Activated naive CD4-positive, alpha-beta T cell treated with anti-CD3 and anti-CD28 coated beads, Interleukin-2, amount 10 ng/mL, durations not matched to agents 7 days and 5 days (primary cell): ENCODE measurements at places on chromosomes 2 and 18.
A peak's percentile ranks its signal among the peaks of the same experiment; 100 is the strongest.

DNA sequence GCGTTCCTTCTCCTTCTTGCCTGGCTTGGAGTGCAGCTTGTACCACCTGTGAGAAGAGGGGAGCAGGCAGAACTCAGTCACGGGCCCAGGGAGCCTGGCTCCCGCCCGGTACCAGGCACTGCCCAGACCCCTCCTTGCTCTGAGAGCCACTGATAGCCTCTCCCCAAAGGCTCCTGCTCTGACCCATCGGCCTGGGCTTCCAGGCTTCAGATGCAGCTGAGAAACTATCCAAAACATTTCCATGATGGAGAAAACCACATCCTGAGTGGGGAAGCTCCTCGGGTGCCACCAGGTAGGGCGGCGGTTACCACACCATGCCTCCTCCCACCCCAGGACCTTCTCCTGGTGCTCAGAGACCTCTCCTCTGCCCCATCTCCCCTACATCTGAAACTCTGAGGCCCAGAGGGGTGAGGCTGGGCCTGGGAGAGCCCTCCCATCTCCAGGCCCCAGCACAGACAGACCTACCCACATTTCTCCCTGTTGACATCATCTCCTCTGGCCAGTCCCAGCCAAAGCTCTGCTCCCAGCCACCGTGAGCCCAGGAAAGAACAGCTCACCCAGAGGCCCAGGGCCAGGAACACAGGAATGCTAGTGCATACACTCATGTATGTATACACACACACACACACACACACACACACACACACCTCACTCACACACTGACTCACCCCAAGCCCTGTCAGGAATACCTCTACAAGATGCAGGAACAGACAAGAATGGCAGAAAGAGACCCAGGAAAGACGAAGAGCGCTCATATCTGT is 17.9 kb upstream of the SFXN5 start:
- no peaks in the 10 kb centered on the region for H3K27me3 ChIP-seq
- H3K36me3 ChIP-seq = peaks cover 2% of the 10 kb centered on the region
- H3K4me3 ChIP-seq = no peak overlapping the region
- no peak for DNase-seq
- no peak overlapping the region for H3K27ac ChIP-seq
- H3K4me1 ChIP-seq = no peaks in the 10 kb centered on the region

- peaks cover 8% of the 10 kb centered on the region for H3K27me3 ChIP-seq
- DNase-seq = peak; percentile 51
- no peaks in the 10 kb centered on the region for H3K36me3 ChIP-seq
- H3K4me3 ChIP-seq = peak overlapping the region; percentile 2
- peak overlapping the region; percentile 65 for H3K27ac ChIP-seq
- peaks cover 14% of the 10 kb centered on the region for H3K4me1 ChIP-seq
These were observed 103.6 kb downstream of the CDK15 start for GRCh38 chr2:201909961-201910361.

- peak overlapping the region; percentile 20 for H3K27ac ChIP-seq
- no peak for DNase-seq
- peak overlapping the region; percentile 48 for H3K4me3 ChIP-seq
- H3K36me3 ChIP-seq = peaks cover 74% of the 10 kb centered on the region
- H3K4me1 ChIP-seq = peaks cover 97% of the 10 kb centered on the region
- no peaks in the 10 kb centered on the region for H3K27me3 ChIP-seq
These were observed 7.3 kb downstream of the XRCC5 start for GRCh38 chr2:216116418-216116817.

DNA sequence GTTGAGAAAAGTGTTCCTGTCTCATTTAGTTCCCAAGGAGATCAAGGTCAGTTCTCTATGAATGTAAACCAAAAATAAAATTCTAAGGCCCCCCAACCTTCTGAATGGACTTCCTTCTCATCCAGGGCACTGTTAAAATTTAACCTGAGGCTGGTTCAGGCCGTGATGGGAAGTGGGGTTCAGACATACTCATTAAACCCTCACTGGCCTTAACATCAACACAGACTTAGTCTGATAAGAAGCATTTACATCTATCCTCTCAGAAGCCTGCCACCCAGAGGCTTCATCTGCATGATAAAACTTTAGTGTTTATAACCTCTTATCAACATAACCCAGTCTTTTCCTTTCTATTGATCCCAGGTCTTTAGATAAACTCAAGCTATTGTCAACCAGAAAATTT is 22.4 kb downstream of the ITSN2 start:
- DNase-seq = no peak
- H3K4me1 ChIP-seq = peaks cover 25% of the 10 kb centered on the region
- H3K4me3 ChIP-seq = no peak overlapping the region
- no peak overlapping the region for H3K27ac ChIP-seq

DNA sequence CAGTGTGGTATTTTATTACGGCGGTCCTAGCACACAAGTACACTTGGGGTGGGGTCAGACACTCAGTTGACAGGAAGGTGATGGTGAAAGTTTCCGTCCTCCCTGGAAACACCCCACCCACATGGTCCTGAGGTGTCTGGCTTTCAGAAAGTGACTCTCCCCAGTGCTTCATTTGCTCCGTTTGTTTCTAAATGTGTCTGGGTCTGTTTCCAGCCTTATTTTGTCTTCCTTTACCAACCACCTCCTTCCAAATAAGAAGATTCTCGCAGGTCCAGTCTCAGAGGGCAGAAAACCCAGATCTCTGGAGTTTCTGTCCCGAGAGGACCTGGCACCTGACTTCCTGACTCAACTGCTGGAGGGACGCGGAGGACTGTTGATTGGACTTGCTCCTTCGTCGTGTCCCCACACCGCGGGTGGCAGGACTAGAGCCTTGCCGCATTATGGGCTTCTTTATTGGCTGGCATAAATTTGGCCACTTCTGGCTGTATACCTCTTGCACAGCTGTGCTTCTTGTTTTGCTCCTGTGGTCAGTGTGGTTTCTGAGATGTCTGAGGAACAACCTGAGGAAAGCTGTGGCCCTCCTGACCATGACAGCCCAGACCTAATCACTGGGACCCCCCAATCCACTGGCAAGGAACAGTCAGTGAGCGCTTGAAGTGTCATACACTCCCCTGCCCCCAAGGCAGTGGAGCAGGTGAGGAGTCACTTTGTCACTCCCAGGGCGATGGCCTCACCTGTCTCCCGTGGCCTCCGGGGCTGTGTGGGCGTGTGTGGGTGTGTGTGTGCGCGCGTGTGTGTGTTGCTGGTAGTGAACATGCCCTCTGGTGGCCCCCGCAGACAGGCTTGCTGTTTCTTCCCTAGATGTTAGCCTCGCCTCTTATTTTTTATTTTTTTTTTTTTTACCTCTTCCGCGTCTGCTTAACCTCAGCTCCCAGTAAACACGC is 45.6 kb downstream of the MEX3C start:
- no peaks in the 10 kb centered on the region for H3K36me3 ChIP-seq
- no peaks in the 10 kb centered on the region for H3K27me3 ChIP-seq
- peaks cover 46% of the 10 kb centered on the region for H3K4me1 ChIP-seq
- H3K27ac ChIP-seq = peak overlapping the region; percentile 93
- peak overlapping the region; percentile 60 for H3K4me3 ChIP-seq

- peaks cover 12% of the 10 kb centered on the region for H3K36me3 ChIP-seq
- peaks cover 26% of the 10 kb centered on the region for H3K4me1 ChIP-seq
- DNase-seq = no peak
- no peak overlapping the region for H3K4me3 ChIP-seq
- H3K27me3 ChIP-seq = no peaks in the 10 kb centered on the region
These were observed 20.9 kb downstream of the RAB10 start for GRCh38 chr2:26054598-26055348.

GRCh38 chr18:12615748-12616147 is 42.2 kb downstream of the SPIRE1 start:
- no peaks in the 10 kb centered on the region for H3K36me3 ChIP-seq
- peaks cover 1% of the 10 kb centered on the region for H3K27me3 ChIP-seq
- H3K4me1 ChIP-seq = no peaks in the 10 kb centered on the region

- no peak for DNase-seq
- no peak overlapping the region for H3K27ac ChIP-seq
- peaks cover 4% of the 10 kb centered on the region for H3K27me3 ChIP-seq
These were observed 32.1 kb upstream of the CHRNA1 start for GRCh38 chr2:174796319-174796771.

GRCh38 chr2:206443735-206444527 is 599 bp downstream of the ADAM23 start:
- H3K36me3 ChIP-seq = no peaks in the 10 kb centered on the region
- H3K27me3 ChIP-seq = peaks cover 64% of the 10 kb centered on the region
- H3K4me1 ChIP-seq = peaks cover 16% of the 10 kb centered on the region

DNA sequence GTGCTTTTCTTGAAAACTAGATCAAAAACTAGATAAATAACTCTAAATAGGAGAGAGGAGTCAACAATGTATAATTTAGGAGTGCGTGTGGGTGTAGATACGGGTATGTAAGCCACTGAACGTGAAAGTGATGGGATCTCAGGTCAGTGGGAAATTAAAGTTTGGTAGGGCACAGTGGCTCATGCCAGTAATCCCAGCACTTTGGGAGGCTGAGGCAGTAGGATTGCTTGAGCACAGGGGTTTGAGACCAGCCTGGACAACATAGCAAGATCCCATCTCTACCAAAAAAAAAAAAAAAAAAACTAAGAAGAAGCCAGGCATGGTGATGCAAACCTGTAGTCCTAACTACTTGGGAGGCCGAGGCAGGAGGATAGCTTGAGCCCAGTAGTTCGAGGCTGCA is 247.1 kb downstream of the ANAPC1 start:
- DNase-seq = no peak
- no peak overlapping the region for H3K4me3 ChIP-seq
- H3K36me3 ChIP-seq = peaks cover 10% of the 10 kb centered on the region
- peaks cover 25% of the 10 kb centered on the region for H3K4me1 ChIP-seq

GRCh38 chr2:199987586-199987985 is 32.2 kb downstream of the MAIP1 start:
- H3K27me3 ChIP-seq = no peaks in the 10 kb centered on the region
- H3K4me3 ChIP-seq = no peak overlapping the region
- H3K4me1 ChIP-seq = peaks cover 6% of the 10 kb centered on the region
- no peaks in the 10 kb centered on the region for H3K36me3 ChIP-seq

- peak overlapping the region; percentile 3 for H3K27ac ChIP-seq
- no peak overlapping the region for H3K4me3 ChIP-seq
- peaks cover 20% of the 10 kb centered on the region for H3K4me1 ChIP-seq
- peaks cover 1% of the 10 kb centered on the region for H3K36me3 ChIP-seq
- DNase-seq = no peak
These were observed 8.7 kb downstream of the FAM178B start for GRCh38 chr2:96977631-96978195.

DNA sequence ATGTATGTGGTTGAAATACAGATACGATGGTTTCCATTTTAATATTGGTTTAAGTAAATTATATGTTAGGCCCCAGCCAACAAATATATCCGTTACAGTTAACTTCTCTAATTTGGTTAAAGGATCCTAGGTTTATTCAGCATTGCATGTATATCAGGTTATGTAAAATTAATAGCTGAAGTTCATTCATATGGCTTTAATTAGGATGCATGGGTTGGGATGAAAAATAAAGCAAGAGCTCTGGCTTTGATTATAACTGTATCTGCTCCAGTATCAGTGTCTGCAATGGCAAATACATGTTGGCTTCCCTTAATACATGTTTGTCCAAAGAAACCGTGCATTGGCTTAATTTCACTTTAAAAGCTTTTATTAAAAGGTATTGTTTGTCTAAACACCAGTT is 435.7 kb upstream of the SETBP1 start:
- no peaks in the 10 kb centered on the region for H3K36me3 ChIP-seq
- no peak overlapping the region for H3K4me3 ChIP-seq
- no peak overlapping the region for H3K27ac ChIP-seq
- H3K27me3 ChIP-seq = no peaks in the 10 kb centered on the region
- no peaks in the 10 kb centered on the region for H3K4me1 ChIP-seq
- DNase-seq = no peak

DNA sequence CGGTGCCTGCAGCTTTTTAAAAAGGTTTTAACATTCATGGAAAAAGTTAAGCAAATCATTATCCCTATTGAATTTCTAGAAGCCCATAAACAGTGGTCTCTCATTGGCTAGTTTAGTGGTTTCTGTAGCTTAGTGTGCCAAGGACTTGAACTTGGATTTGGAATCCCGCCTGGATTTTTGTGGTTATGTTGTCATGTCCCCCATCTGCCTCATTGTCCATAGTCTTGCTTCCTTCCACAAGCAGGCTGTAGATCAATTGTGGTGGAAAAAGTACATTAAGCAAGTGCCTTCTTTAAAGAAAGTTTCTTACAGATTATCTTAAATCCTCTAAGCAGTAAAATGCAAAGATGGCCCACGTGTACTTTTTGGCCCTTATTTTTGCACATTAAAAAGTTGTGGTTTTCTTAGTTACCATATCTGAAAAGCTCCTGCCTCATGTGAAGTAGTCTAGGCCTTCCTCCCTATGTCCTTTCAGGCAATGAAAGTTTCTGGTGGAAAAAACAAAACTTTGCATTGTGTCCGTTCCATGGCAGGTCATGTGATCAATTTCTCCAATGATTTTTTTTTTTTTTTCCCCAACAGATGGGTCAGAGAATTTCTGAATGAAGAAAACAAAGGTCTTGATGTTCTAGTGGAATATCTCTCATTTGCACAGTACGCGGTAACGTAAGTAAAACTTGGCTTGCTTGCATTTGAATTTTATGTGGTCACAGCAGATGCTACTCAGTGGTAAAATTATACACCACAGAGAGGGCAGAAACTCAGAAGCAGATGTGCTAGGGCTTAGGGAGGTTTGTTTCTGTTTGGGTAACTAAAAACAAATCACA is 158.9 kb downstream of the PRPF40A start:
- H3K4me1 ChIP-seq = no peaks in the 10 kb centered on the region
- H3K4me3 ChIP-seq = no peak overlapping the region
- H3K27ac ChIP-seq = no peak overlapping the region
- no peak for DNase-seq

DNA sequence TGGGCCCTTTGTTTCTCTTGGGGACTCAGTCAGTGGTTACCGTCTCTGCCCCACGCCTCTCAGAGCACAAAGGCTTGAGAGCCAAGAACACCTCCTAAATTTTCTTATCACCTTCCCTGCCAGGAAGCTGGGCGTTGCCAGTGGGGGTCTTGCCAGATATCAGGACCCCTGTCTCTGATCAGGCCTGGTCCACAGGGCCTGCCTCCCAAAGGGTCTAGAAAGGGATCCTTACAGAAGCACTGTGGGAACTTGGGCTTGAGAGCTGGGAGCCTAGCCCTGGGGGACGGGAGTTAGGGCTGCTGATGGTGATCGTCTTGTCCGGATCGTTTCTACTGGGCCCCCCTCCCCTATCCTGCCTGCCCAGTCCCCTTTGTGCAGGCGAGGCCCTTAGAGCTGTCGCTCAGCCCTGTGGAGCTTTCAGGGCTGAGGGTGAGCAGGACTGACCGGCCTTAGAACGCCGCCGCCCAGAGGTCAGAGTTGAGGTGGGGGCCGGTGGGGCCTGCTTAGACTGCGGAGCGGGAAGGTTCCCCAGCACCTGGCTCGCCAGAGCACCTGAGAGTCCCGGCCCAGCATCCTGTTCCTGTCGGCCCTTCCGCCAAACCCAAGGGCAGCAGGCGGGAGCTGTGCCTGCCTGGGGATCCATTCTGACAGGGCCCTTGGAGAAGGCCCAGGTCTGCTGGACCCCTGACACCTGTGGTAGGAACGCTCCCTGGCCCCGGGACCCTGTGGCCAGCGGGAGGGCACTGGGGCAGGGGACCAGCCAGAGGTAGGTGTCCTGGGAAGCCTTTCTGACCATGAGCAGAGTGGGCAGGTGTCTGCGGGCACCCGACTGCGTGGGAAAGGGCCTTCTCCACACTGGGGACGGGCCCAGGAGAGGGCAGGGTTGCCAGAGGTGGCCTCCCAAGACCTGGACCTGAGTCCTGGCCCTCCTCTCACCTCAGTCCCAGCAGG is 956 bp downstream of the ESPNL start:
- DNase-seq = peak; percentile 18
- H3K27ac ChIP-seq = no peak overlapping the region
- no peaks in the 10 kb centered on the region for H3K4me1 ChIP-seq
